ENCODE measurements at places on chromosomes 11 and 22.
A peak's percentile ranks its signal among the peaks of the same experiment; 100 is the strongest.

DNA sequence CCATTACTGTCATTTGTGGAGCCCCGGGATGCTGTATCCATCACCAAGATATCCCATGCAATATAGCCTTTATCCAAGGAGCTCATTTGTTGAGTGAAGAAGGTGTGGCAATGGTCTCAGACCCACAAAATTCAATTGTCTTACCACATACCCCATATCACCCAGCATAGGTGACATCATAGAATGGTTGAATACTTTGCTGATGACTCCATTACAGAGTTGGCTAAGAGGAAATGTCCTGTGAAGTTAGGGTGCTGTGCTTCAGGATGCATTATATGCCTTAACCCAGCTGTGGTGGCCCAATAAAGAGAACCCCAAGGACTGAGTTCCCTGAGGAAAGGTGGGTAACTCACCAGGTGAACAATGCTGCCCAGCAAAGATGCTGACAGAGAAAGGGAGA lies 113.7 kb downstream of the EFCAB6 start:
- DNase-seq: no peak

DNA sequence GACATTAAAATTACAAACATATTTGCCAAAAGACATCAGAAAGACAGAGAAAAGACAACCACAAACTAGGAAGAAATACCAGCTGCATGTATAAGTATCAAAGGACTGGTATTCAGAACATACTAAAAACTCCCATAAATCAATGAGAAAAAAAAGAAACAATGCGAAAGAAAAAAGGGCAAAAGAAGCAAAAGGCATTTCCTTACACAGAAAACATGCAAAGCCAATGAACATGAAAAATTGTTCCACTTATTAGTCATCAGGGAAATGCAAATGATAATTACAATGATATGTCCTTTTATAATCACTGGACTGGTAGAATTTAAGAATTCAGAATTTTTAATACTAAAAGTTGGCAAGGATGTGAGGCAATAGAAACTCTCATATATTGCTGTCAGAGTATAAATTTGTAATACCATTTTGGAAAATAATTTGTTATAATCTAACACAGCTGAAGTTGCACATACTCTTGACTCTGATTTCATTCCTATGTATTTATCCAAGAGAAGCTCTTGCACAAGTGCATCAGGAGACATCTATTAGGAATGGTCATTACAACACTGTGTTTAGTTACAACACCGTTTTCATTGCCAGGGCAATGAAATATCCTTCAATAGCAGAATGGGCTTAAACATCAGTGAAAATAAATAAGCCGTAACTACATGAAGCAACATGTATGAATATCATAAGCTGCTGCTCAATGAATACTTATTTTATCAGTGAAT lies 279.7 kb downstream of the SWAP70 start:
- DNase-seq: no peak

DNA sequence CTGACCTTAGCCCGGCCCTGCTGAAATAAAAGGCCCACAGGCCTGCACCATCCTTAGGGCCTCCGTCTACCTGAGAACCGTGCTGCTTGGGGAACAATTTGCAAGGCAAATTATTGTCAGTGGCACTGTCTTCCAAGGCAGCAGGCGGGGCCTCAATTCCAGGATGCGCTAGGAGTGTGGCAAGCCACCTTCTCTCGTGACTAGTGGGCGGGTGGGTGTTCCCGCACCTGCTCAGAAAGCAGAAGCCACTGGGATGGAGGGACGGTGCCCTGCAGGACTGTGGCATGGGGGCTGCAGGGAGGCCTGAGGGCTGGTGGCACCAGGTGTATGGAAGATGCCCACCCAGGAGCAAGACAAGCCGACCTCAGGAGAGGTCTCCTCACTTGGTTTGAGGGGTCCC lies 58.8 kb upstream of the TTLL12 start:
- no peak for DNase-seq

- no peak for DNase-seq
Observed at GRCh38 chr22:47647720-47648119, 885.3 kb downstream of the TBC1D22A start.

GRCh38 chr22:37392721-37393328 lies 34.5 kb downstream of the ELFN2 start:
- no peak for DNase-seq

GRCh38 chr11:503179-503981 lies 3.7 kb downstream of the RNH1 start:
- no peak for DNase-seq

GRCh38 chr11:36008584-36008983 lies 64.7 kb downstream of the LDLRAD3 start:
- no peak for DNase-seq

- DNase-seq: no peak
Observed at GRCh38 chr11:73249304-73249703, 22.8 kb upstream of the P2RY6 start.

GRCh38 chr11:19060629-19061028 lies at the start of gene MRGPRX2:
Gene MRGPRX2, minus strand, starts transcription at chr11:19060717. Its CDS starts 4,315 bp downstream, at chr11:19056402.
- DNase-seq: no peak

GRCh38 chr11:44006917-44007361 lies 40.8 kb upstream of the ACCSL start:
- DNase-seq: peak; percentile 57

- no peak for DNase-seq
Observed at GRCh38 chr11:64226507-64227051, 505 bp downstream of the NUDT22 start.

DNA sequence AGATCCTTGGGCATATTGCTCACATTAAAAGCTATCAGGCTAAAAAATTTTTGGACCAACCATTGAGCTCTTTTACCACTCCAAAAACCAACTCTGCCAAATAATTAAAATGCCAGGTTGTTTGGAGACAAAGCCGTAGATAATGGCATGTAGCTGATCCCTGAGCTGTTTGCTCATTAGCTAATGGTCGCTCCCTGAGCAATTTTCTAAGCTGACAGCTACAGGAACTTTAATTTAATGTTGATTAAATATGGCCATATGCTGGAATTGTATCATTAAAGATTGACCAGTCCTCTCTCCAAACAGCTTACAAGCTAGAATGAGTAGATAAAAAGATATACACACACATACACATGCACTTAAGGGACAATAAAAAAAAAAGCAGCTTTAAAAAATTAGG lies 216.2 kb upstream of the ARHGAP20 start:
- DNase-seq: no peak

DNA sequence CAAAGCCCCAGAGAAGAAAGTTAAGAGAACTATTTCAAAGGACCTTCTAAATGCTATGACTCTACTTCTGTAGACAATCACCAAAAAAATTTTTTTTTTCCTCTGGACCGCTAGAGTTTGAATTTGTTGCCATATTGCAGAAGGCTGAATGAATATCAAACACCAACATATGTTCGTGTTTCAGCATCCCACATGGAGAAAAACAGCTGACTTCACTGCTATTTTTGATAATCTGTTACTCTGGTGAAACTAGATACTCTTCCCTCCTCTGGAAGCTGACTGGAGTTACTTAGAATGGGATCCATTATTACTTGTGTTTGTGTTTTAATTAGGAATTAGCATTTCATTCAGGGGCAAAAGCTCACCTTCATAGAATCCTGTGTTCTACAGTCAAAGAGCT lies 447.0 kb downstream of the AASDHPPT start:
- DNase-seq: no peak

- no peak for DNase-seq
Observed at GRCh38 chr11:102168481-102168880, 58.2 kb downstream of the YAP1 start.

DNA sequence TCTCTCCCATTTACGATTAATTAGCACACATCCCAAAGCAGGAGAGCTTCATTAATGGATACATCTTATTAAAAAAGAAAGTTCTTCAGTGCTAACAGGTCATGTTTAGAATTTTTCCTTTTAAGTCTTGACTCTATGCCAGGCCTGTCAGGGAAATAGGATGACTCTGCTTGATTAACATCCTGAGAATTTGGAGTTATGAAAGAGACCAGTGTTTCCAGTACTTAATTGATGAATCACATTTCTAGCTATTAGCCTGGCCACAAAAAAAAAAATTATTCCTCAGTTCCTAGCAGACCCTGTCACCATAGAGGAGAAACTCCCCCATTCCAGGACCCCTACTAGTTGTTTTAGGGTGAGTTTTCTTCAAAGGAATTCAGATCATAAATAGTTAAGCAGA lies 23.6 kb upstream of the ME3 start:
- DNase-seq: no peak

- DNase-seq: no peak
Observed at GRCh38 chr11:113603277-113604059, 102.6 kb downstream of the TMPRSS5 start.

DNA sequence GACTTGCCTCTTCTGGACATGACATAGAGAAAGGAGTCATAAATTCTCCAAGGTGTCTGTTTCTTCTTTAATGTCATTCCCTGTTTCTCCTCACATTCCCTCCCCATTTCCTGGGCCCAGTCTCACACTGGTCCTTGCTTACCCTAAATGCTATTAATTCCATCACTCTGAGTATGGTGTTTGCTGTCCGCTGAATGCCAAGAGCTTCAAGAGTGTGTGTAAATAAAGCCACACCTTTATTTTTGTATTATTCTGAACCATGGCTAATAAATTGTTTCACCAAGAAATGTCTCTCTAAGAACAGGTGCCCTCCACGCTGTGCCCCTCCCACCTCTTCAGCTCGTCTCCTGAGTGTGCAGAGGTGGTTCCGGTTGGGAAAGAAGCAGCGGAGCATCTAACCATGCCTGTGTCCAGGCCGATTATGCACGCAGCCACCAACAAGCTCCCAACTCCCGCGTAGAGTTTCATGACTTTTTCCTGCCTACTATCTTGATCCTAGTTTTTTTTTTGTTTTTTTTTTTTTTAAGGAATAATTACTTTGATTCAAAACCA lies 8.6 kb downstream of the TMEM121B start:
- DNase-seq: no peak

DNA sequence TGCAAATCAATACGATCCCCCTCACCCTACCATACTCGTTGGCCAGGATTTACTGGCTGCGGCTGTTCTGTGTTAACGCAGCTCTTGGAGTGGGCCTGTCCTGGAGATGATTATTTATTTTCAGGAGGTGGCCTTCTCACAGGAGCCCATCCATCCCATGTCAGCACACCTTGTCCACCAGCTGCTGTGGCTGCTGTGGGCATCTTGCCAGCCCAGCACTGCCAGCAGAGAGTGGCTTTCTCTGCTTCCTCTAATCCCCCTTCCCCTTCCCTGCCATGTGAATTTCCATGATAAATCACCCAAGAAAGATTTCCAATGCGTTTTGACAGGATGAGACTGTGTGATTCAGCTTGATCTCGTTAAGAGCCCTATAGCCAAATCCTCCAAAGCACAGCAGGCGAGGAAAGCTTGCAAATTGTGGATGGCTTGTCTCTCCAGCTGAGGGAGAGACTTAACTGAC lies 309.1 kb upstream of the C11orf87 start:
- no peak for DNase-seq

GRCh38 chr11:44793350-44794090 lies 66.8 kb downstream of the TSPAN18 start:
- DNase-seq: no peak

GRCh38 chr11:59776210-59777066 lies 21.3 kb downstream of the STX3 start:
- no peak for DNase-seq

DNA sequence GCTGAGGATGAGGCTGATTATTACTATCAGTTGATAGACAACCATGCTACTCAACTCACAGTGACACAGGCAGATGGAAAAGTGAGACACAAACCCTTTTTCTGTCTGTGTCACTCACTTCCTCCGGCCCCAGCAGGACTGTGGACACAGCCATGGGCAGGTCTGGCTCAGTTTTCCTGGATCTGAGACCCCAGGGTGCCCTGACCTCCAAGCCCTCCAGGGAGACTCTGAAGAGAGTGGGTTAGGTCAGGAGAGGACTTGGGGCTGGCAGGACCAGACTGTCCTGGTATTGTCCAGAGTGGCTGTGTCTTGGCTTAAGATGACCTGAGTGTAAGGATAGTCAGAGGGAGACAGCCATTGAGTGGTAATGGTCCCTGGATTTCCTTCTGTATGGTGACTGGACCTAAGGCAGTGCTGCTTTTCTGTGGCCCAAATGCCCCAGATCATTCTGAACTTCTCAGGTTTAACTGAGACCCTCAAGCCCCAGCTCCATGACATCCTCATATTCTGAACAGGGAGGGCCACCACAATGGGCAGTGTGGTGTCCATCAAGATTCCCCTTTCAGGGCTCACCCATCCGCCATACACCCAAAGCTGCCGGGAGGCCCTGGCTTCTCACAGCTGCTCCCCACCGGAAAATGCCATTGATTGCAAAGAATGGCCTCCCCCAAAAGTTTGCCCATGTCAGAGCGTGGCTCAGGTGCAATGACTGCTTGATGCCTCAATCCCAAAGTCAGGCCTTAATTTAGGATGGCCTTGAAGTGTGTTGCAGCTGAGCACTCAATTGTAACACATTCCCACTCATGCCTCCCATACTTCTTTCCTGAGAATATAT lies 36.2 kb upstream of the PRAME start:
- no peak for DNase-seq

- DNase-seq: no peak
Observed at GRCh38 chr11:73530109-73530508, 67.8 kb downstream of the FAM168A start.

DNA sequence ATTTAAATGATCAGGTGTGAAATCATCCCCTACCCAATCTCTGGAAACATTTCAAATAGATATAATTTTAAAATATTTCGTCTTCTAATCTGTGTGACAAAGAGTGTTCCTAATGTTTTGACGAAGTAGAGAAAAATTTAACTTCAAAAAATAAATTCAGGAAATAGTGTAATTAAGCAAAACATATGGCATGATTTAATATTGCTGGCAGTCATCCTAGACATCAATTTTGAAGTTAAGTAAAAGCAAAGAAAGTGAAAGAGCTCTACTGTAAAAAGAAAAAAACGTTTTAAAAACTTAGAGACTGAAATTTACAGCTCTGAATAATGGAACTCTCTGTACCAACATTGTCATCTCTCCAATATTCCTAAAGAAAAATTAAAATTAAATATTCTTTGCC lies 1062.3 kb downstream of the LRRC4C start:
- DNase-seq: no peak

DNA sequence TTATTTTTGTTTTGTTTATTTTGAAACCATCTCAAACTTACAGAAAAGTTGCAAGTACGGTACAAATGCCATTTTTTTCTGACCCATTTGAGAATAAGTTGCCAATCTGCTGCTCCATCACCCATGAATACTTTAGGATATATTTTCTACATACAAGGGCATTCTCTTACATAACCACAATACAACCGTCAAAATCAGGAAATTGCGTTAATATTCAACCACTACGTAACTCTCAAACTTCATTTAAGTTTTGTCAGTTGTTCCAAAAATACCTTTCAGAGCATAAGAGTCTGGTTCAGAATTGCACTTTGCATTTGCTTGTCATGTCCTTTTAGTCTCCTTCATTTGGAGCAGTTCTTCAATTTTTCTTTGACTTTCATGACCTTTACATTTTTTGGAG lies 194.3 kb upstream of the BDNF start:
- DNase-seq: no peak

DNA sequence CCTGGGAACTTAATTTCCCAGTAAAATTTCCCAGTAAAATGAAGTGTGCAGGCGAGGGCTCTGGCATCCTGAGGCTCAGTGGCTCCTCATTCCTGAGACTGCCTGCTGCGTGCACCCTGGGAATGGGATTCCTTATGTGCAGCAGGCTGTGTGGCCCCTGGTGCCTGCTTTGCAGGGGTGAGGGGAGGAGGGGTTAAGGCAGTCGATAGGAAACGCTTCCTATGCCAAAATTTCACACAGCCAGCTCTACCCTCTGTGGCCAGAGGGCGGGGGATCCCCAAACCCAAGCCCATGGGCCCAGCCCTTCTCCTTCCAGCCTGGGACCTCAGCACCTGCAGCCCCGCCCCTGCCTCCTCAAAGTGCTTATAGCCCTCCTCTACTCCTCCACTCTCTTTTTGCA lies 12.1 kb upstream of the BAIAP2L2 start:
- no peak for DNase-seq

- no peak for DNase-seq
Observed at GRCh38 chr11:57205041-57205641, 23.4 kb downstream of the LRRC55 start.
